ENCODE measurements at places on chromosomes 7 and 10.

DNA sequence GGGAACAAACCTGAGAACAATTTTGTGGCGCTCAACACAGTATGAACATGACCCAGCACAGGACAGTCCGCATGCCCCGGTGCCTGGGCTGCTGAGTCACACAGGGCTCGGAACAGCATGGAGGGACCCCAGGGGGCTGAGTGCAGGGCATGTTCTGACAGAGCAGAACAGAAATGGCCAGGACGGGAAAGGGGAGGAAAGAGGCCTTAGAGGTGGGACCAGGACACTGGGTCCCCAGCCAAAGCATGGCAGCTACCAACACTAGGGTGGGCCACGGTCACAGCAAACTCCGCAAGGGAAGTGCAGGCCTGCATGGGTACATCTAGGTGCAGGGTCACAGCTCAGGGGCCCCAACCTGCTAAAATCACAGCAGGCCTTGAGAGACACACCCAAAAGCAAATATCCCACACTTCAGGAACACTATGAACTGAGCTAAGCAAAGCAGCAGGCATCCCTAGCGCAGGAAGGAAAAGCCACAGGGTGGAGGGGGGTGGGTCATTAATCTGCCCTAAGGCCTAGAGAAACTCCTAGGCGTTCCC lies 5.6 kb downstream of the IMPDH1 start:
- DNase-seq: no peak

GRCh38 chr10:117221156-117221711 lies 19.7 kb upstream of the SLC18A2 start:
- DNase-seq: no peak

GRCh38 chr10:94487575-94487974 lies 58.0 kb upstream of the HELLS start:
- no peak for DNase-seq

DNA sequence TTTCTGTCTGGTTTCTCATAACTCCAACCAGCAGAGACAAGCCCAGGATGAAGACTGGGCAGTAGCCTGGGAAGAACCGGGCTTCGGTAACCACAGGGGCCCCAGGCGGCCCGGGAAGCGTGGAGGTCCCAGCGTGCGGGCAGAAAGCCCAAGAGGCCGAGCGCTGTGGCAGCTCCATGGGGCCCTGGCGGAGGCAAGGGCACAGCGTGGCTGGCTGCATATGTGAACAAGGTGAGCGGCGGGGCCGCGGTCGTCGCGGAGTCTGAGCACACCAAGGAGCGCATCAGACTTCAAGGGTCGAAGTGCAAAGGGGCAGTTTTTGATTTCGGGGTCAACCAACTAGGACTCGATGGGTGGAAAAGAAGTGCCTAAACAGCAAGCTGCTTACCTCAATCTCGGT lies 45.9 kb downstream of the AKR1D1 start:
- no peak for DNase-seq

DNA sequence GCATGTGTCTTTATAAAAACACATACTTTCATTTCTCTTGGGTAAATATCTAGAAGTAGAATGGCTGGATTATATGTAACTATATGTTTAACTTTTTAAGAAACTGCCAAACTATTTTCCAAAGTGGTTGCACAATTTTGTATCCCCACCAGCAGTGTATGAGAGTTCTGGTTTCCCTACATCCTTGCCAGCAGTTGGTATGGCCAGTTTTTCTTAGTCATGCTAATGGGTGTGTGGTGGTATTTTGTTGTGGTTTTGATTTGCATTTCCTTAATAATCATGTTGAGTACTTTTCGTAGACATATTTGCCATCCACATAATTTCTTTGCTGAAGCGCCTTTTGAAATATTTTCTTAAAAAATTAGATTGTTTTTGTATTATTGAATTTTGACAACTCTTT lies 60.3 kb downstream of the NEUROG3 start:
- DNase-seq: peak; percentile 13

DNA sequence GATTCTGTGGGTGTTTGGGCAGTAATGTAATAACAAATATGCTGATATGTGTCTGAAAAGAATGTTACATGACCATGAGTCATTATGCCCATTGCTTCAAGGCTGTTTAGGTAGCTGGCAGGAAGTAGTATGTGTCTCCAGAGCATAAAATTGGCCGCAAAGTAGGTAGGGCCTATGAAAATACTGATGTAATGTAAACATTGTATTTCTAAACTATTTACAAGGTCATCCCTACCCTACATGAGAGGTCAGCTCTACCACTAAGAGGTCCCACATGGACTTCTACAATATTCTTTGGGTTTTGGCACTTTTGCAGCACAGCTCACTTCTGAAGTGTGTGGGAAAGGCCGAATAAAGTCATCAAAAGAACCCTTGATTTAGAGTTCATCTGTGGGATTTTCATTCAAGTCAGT lies 301.9 kb downstream of the AHR start:
- DNase-seq: peak; percentile 22

GRCh38 chr7:105577251-105577650 lies 4.0 kb downstream of the EFCAB10 start:
- no peak for DNase-seq

- no peak for DNase-seq
These were observed 407 bp upstream of the MKRN1 start for GRCh38 chr7:140479739-140480084.

DNA sequence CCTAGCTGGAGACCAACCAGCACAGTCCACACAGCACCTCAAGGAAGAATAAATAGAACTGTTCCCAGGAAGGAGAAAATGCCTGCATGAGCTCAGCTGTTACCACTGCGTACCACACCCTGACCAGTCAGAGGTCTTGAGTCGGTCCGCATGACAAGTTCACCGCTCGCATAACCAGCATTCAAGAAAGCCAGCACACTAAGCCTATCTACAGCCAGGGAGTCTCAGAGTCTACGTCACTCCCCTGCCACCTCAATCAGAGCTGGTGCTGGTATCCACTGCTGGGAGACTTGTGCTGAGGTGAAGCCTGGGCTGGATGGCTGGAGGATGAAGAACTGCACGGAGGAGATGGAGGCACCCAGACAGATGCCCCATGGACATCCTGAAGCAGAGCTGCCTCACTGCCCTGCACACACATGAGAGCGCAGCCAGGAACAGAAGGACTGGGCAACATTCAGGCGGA lies 19.6 kb downstream of the AKR1C1 start:
- DNase-seq: no peak

- peak; percentile 21 for DNase-seq
These were observed 34.6 kb upstream of the SLC35G1 start for GRCh38 chr10:93859049-93859655.

DNA sequence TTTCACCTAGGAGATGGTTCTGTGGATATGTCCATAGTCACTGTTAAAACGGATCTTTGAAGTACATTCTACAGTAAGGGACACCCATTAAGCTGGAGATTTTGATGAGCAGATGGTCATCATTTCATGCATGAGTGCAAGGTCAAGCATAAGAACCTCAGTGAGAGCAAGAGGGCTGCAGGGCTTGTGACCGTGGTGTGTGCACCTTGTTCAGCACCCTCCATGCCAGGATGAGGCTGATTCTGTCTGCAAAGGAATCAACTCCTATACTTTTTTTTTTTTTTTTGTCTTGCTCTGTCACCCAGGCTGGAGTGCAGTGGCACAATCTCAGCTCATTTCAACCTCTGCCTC lies 17.6 kb downstream of the PDSS1 start:
- DNase-seq: no peak

DNA sequence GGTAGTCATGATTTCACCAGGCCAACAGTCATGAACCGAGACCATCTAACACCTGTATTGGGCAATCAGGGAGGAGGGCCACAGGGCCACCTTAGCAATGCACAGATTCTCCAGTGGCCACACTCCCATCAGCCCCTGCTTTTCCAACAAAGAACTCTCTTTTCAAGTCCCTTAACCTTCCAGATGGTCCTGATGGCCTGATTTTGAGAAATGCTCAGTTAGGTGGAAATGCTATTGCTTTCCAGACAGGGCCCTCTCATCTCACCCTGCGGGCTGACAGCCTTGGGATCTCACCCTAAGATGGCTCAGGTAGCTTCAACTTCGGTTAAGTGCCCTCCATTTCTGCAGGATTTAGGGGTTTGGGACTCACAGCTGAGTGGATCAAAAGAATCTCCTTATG lies 131.9 kb upstream of the PRR15 start:
- DNase-seq: no peak

GRCh38 chr10:110932505-110933180 lies 13.2 kb downstream of the SHOC2 start:
- no peak for DNase-seq

GRCh38 chr7:127674361-127674760 lies 22.4 kb downstream of the SND1 start:
- no peak for DNase-seq

GRCh38 chr10:15789793-15790525 lies 70.2 kb upstream of the ITGA8 start:
- peak; percentile 19 for DNase-seq

GRCh38 chr10:58064714-58065528 lies 202.8 kb downstream of the IPMK start:
- DNase-seq: peak; percentile 14

GRCh38 chr7:140390466-140391190 lies 7.7 kb downstream of the SLC37A3 start:
- peak; percentile 78 for DNase-seq

- DNase-seq: peak; percentile 51
These were observed 124.7 kb downstream of the ARID5B start for GRCh38 chr10:62025901-62026879.

DNA sequence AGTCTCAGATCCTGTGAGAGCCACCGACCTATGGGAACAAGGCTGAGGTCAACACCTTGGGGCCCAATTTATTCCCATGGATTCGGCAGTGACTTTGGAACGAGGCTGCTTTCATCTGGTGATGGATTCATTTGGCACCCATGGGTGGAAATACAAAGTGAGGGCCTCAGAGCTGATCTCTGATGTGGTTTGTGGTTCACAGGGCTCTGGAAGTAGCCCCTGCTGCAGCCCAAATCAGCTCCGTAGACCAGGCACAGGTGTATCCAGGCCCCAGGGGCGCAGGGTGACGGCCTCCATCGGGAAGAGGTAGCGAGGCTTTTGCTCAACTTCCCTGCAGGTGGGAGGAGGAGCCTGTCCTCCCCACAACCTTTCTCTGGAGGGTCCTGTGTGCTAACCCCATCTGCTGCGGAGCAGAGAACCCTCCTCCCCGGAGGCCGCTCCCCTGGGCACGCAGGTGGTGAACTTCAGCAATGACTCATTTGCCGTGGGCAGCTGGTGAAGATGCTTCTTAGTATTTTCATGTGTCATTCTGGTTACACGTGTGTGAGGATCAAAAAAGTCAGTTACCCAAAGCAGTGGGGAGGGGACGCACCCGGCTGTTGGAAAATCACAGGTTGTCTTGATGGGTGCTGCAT lies 7.5 kb upstream of the JAKMIP3 start:
- no peak for DNase-seq

DNA sequence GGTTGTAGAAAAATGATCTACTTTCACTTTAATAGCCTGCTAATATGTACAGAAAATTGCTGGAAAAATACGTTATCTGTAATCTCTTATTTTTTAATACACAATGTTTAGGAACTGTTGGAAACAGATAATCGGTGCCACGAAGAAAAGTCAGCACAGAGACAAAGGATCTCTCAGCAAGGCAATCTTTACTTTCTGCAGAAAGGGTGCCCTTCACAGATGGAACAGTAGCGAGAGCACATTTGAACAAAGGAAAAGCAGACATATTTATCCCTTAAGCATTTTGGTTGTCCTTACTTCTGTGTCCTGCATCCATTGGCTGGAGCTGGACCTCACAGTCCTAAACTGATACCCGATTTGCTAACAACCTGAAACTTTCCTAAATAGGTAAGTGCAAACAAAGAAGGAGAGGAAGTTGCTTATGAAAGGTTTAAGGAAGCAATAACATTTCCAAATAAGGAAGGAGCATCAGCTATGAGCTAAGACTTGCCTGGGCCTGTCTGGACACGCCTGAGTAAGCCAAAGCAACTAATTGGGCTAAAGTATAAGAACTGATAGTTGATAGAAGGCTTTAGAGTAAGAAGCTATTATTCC lies 640.0 kb downstream of the SH2D4B start:
- no peak for DNase-seq

GRCh38 chr7:69225259-69225943 lies 372.9 kb upstream of the AUTS2 start:
- DNase-seq: no peak

DNA sequence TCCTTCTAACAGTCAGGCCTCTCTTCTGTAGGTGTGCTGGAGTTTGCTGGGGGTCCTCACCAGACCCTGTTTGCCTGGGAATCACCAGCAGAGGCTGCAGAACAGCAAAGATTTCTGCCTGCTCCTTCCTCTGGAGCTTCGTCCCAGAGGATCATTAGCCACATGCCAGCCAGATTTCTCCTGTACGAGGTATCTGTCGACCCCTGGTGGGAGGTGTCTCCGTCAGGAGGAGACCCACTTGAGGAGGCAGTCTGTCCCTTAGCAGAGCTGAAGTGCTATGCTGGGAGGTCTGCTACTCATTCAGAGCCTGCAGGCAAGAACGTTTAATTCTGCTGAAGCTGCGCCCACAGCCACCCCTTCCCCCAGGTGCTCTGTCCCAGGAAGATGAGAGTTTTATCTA lies 611.1 kb upstream of the COBL start:
- DNase-seq: no peak

- DNase-seq: peak; percentile 98
These were observed 94.8 kb upstream of the TARP start for GRCh38 chr7:38368191-38368605.

DNA sequence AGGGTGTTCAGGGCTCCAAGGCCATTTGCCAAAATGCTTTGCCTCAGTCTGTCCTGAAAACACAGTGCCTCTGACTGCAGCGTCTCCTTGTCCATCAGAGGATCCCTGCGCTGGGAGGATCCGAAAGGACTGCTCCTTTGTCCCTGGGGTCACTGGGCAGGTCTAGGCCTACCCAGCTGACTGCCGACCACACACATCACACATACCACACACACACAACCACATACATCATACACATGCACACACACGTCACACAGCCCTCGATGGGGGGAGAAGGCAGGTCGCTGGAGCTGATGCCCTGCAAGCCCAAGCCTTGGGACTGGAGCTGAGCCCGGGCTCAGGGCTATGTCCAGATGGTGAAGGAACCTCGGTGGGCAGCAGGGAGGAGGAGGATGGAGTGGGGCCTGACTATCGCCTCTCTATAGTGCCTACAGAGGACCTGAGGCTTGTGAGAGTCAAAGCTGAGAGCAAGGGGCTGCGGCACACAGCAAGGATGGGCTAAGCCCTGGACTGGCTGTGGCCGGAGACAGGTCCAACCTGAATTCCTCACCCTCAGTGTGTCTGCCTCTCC lies 29.1 kb downstream of the GPRIN2 start:
- no peak for DNase-seq

DNA sequence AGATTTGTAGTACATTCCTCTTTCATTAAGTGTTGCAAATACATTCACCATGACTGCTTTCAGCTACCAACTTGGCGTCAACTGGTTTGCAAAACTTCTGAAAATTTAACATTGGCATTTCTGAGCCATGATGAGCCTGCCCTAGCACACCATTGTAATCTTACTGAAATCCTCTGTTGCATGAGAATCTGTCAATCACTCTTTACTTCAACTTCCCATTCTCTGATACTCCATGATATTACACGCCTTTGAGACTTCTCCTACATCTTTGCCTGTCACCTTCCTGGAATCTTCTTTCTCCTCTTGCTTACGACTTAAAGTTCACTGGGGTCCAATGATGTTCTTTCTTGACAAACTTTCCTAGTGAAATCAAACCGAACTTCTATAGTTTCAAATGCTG lies 32.2 kb downstream of the EBLN1 start:
- DNase-seq: no peak

- no peak for DNase-seq
These were observed 82.7 kb downstream of the AKR1D1 start for GRCh38 chr7:138158739-138159528.

- DNase-seq: no peak
These were observed 109.8 kb upstream of the AGR3 start for GRCh38 chr7:16991551-16991950.

All from suppressor macrophage treated with lipopolysaccharide for 1 hour (primary cell).